ENCODE measurements at places on chromosomes 3 and 15. TPM values are rescaled to one million over a fixed set of nuclear protein-coding genes. Genes with fewer than 3 reads are reported as not detected.

TEX55 gene
- not detected for total RNA-seq

GRCh38 chr3:12929801-12930200 lies 88.4 kb upstream of the RPL32 start:
- DNase-seq, result no peak

GRCh38 chr3:133825969-133826727 lies 20.5 kb downstream of the SRPRB start:
- no peak for DNase-seq

DNA sequence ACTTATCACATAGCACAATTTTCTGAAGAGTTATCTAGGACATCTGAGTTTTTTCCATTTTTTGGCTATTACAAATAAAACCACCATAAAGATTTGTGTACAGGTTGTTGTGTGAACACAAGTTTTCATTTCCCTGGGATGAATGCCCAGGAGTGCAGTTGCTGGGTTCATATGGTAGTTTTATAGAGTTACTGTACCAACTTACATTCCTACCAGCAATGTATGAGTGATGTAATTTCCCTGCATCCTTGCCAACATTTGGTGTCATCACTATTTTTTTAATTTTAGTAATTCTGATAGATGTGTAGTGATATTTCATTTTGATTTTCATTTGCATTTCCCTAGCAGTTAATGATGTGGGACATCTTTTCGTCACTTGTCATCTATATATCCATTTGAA lies 20.5 kb downstream of the FILIP1L start:
- no peak for DNase-seq

DNA sequence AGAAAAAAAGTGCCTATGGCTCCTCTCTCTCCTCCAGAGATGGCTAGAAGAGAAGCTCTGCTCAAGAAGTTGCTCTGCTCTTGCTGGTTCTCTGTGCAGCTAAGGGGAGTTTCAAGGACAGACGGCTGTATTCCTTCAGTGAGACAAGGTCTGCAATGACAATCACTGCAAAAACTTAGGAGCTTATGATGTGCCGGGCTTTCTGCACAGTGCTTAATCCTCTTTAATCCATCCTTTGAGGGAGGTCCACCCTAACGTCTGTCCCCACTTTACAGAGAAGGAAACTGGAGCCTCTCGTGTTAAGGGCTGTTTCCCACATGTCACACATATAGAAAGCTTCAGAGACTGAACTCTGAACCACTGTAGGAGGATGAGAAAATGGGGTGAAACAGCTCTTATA lies 260.6 kb downstream of the MEX3B start:
- no peak for DNase-seq

SLC24A5 gene
- not detected for total RNA-seq

GRCh38 chr3:136396916-136397315 lies 146.8 kb downstream of the PCCB start:
- DNase-seq, result no peak

- DNase-seq, result no peak
Measured at GRCh38 chr15:86018679-86019078, 61.0 kb upstream of the AGBL1 start.

- no peak for DNase-seq
Measured at GRCh38 chr15:93362821-93363220, 273.8 kb upstream of the RGMA start.

GOLGA6B gene
- total RNA-seq, result 1.9 TPM

DNA sequence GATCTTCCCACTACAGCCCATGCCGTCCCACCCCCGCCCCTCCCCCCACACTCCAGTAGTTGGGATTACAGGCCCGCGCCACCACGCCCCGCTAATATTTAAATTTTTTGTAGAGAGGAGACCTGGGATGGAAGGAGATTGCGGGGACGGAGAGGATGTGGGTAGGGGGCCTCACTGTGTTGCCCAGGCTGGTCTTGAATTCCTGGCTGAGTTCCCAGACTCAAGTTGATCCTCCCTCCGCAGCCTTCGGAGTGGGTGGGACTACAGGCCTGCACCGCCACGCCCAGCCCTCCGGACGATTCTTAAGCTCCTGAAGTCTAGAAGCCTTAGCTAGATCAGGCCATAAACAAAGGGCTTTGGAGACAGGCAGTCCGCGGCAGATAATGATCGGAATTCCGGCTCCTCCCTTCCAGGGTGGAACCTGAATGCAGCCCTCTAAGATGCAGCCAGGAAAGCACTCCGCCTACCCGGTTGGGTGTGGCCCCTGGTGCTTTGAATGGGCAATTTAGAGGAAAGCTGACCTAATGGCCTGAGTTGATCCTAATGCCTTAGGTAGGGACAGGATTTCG lies at the start of gene DPPA2:
Gene DPPA2, minus strand, starts transcription at position 356 of the 569 bp plus-strand sequence. CDS start 1,975 bp downstream, outside the sequence.
- DNase-seq, result peak; percentile 86
